ENCODE measurements at places on chromosomes 1 and 21.

- DNase-seq, result no peak
Observed at GRCh38 chr21:43767498-43767983, 8.6 kb downstream of the CSTB start.

- no peak for DNase-seq
Observed at GRCh38 chr1:67732750-67733151, 47.8 kb downstream of the GADD45A start.

DNA sequence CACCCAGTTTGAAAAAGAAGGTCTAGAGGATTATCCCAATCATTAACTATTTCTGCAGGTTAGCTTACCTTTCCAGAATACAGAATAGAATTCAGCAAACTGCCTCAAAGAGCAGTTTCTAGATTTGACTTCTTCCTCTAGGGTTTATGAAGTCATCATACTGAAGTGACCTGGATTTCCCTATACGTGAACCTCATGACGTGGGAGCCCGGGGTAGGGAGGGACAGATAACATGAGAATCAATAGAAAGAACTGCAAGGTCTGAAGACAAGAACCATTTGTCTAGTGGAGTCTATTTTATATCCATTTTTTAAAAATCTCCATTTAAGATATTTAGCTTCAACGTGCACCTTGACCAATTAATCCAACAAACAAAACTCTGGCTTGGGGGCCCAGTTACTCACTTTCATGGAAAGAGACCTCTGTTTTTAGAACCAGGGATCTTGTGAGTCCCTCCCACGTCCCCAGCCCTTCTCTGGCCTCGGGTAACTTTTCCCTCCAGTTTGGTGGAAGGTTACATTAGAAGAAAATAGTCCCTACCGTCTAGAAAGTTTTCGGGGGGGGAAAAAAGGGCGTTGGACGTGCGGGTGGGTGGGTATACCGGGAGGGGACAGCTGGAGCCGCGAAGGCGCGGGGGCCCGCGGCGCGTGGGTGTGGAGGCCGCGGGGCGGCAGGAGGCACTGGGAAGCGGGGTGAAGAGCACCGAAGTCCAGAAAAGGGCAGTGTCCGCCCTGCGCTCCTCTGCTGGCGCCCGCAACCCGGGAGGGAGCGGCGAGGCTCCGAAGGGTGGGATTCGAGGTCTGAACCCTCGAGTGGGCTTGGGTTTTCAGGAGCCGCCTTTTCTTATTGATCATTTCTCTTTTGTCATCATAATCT lies 13.8 kb upstream of the POGZ start:
- no peak for DNase-seq

GRCh38 chr1:241641773-241642592 lies 1.8 kb upstream of the CHML start:
- DNase-seq, result no peak

- DNase-seq, result no peak
Observed at GRCh38 chr21:16213518-16213917, 483.7 kb downstream of the USP25 start.

DNA sequence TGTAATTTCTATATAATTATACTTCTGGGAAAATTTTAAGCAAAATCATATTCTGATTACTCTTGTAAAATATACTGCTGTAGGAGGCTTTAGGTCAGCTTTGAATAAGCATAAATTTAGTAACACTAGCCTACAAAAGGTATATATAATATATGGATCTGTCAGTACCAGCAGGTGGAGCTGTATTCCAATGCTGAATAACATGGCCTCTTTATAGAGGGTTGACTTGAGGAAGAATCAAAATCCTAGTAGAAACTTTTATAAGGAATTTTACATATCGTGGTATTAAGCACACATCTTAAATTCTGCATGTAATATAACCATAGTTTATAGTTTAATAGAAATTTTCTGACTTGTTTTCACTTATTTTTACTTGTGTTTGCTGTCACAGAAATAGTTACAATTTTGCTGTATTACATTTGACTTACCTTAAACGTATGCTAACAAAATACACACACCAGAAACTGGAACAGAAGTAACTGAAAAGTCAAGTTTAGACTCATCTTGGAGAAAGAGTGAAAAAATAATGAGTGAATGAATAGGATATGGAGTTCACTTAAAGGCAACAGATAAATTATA lies 79.3 kb downstream of the HMCN1 start:
- DNase-seq, result no peak

- no peak for DNase-seq
Observed at GRCh38 chr1:116501125-116501869, 69.5 kb downstream of the CD58 start.

DNA sequence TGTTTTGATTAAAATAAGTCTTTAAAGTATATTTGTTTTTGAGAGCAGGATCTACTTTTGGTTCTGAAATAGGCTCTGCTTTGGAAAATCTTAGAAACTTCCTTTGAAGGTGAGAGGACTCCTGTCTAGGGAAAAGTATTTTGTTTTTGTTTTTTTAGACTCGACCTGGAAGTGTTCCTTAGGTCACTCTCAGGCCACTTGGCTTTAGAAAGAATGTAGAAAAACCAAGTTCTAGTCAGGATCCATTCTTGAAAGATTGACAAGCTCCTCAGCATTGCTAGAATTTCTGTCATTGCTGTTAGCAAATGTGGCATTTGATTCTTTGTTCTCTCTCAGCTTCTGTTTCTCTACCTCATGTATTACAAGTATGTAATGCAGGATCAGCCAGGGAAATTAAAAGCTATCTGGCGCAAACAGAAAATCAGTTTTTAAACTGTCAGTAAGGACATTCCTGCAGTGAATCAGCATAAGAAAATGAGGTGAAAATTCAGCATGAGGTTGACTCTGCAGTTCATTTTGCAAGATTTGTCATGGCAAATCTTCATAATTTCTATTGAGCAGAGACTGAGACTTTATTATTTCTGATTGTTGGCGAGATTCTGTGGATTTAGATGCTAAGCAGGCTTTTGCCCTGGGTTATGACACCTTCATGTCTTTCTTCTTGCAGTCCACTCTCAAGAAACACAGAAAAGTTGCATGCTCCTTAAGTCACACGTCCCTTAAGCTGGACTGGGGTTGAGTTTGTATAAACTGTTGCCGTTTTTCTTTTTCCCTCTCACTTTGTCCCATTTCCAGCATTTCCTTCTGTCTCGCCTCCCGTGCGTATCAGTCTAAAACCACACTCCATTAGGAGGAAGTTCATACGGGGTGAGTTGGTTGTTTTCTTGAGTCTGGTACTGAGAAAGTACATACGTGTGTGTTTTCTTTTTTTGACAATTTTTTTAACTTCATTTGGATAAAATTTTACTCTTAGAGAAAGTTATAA lies 12.6 kb downstream of the NTPCR start:
- DNase-seq, result no peak

GRCh38 chr1:9721606-9722377 lies 70.3 kb downstream of the PIK3CD start:
- peak; percentile 65 for DNase-seq

DNA sequence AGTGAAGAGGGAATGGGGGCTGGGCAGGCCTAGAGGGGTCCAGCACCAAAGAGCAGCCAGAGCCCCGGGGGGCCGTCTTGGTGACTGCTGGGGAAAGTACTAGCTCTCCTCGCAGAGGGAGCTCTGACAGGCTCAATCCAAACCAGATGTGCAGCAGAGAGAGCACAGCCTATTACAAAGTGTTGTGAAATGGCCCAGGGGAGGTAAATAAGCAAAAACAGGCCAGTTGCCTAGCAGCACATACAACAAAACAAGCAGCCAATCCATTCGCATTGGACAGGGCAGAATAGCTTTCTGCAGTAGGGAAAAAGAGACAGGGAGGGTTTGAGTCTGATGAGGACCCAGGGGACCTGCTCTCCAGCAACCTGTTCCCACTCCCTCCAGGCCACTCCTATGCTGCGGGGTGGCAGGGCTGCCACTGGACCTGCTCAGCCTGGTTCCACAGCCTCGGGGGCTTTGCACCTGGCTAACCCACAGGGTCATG lies 239.6 kb upstream of the FGGY start:
- DNase-seq, result no peak

DNA sequence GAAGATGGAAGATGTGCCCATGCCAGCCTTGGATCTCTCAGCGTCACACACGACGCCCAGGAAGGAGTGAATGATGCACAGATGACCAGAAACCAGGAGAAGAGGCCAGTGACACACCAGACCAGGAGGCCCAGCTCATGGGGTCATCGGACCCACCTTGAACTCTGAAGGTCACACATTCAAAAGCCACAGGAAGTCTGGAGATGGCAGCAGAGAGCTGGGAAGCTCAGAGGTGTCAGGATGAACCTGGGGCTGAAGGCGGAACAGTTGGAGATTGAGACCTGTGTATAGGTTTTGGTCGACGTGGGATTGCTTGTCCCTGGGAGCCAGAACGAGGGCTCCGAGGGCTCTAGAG lies 43.6 kb downstream of the SLC19A1 start:
- no peak for DNase-seq

GRCh38 chr1:243543501-243543900 lies 287.7 kb downstream of the SDCCAG8 start:
- no peak for DNase-seq

GRCh38 chr1:86062453-86062852 lies 94.1 kb downstream of the COL24A1 start:
- no peak for DNase-seq

DNA sequence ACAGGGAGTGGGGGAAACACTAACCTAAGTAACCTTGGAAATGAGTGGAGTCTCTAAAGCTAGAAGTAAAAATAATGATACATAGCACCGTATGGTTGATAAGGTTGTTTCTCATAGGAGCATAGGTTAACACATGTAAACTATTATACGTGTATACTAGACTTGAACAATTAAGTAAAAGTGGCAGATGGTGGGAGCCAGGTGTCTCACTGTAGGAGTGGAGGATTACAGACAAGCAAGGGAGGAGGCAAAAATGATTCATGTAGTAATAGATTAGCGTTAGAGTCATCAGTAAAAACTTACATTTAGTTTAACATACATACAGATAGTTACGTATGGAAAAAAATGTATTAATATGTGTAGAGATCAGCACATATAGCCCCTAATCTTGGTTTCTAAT lies 138.4 kb upstream of the DSCAM start:
- DNase-seq, result no peak

DNA sequence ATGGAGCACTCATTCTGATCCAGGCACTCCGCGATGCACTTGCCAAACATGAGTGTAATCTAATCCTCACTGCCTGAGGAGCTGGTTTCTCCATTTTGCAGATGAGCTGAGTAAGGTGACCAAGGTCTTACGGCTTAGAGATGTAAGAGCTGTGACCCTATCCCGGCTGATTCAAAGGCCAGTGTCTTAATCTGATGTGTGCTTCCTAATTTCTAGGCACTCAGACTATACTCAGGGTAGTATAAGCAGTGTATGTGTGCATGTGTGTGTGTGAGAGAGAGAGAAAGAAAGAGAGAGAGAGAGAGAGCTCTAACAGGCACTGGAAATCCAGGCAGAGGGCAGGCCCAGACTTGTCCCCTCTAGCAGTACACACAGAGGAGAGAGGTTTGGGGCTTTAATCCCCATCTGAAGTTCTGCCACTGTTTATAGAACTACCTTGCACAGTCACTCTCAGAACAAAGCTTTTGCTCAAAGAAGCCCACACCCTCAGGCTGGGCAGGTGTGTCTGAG lies 188.2 kb downstream of the ZBTB18 start:
- no peak for DNase-seq

DNA sequence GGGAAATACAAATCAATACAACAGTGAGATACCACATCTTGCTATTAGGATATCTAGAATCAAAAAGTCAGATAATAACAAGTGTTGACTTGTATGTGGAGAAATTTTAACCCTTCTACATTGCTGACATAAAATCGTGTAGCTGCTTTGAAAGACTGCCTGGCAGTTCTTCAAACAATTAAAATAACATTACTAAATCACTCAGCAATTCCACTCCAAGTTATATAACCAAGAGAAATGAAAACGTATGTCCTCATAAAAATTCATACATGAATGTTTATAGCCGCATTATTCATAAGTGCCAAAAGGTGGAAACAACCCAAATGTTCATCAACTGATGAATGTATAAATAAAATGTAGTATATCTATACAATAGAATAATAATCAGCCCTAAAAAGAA lies 164.6 kb downstream of the RASAL2 start:
- no peak for DNase-seq

- DNase-seq, result no peak
Observed at GRCh38 chr1:205572421-205572820, 59.4 kb downstream of the ELK4 start.

- DNase-seq, result no peak
Observed at GRCh38 chr1:198765416-198765815, 126.6 kb downstream of the PTPRC start.

DNA sequence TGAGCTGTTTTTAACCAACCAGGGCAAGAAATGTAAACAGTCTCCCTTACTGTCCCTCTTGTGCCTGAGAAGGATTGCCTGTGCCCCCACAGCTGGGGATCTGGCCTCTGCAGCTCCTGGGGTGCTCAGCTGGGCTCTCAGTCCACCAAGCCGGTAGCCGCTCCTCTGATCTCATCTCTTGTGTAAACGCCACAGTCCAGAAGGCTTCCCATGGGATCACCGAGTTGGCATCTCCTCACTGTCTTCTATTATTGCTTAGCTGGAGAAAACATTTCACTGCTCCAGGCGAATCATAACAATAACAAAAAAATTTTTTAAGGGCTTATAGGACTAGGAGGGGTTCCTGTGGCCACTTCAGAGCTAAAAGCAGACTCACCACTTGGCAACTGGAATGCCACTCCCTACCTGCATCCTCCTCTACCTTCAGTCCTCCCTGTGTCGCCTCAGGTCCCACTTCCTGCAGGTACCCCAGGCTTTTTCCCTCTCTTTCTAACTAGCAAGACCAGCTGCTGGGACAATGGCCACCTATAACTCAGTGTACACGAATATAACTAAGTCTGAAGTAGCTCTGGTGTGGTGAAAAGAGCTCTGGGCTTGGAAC lies 75.8 kb downstream of the ATP1A1 start:
- DNase-seq, result no peak

DNA sequence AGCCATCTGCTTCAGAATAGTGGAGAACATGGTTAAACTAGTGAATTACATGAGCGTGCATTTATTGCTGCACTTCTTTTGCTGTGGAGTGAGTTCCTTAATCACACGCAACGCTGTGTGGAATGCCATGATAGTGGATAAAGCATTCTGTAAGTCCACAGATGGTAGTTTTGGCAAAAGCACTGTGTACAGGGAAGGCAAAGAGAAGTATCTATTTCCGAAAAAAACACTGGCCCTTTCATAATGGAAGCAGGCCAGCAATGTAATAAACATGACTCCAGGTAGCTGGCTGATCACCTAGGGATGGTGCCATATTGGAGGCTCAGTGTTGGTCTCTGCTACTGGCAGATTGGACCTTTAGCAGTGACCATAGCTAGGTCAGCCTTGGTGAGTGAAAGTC lies 67.6 kb downstream of the FH start:
- DNase-seq, result no peak

- DNase-seq, result no peak
Observed at GRCh38 chr1:220825819-220826551, 39.3 kb downstream of the MTARC1 start.

- DNase-seq, result no peak
Observed at GRCh38 chr1:77056525-77056924, 162.7 kb downstream of the PIGK start.

GRCh38 chr1:100483230-100483629 lies 54.7 kb upstream of the GPR88 start:
- DNase-seq, result no peak

- no peak for DNase-seq
Observed at GRCh38 chr21:26195708-26196107, 25.1 kb upstream of the APP start.

GRCh38 chr21:9753943-9754342 lies 767.4 kb upstream of the TPTE start:
- no peak for DNase-seq

- no peak for DNase-seq
Observed at GRCh38 chr1:232990176-232991128, 40.0 kb downstream of the NTPCR start.

GRCh38 chr21:45860493-45861155 lies 120.9 kb upstream of the COL6A1 start:
- DNase-seq, result no peak

All from activated CD8-positive, alpha-beta memory T cell treated with anti-CD3 and anti-CD28 coated beads for 1 hour (primary cell).